HFFc6 (cell line): ENCODE measurements at places on chromosomes 7 and 10. TPM values are rescaled to one million over a fixed set of nuclear protein-coding genes. Genes with fewer than 3 reads are reported as not detected.

Gene TFR2
- 0.57 to 0.95 TPM in 2 of 3 replicates, not detected in the other for total RNA-seq

Gene GPR146
- total RNA-seq = 0.53 to 1.4 TPM (median 0.72 TPM) in 3 replicates

DNA sequence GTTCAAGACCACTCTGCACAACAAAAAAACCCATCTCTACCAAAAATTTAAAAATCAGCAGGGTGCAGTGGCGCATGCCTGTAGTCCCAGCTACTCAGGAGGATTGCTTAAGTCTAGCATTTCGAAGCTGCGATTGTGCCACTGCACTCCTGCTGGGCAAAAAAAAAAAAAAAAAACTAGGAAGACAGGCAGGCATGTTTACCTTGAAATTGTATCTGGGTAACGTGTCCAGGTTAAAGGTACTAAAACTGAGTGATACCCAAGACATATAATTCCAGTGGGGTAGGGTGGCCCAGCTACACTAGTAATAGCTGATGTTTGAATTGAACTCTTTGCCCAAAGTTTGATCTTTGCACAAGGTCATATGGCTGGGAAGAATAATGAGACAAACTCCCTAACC is 16.2 kb downstream of the GHITM start:
- H3K36me3 ChIP-seq = peaks cover 6% of the 10 kb centered on the region
- no peak for DNase-seq
- no peaks in the 10 kb centered on the region for H3K4me1 ChIP-seq
- H3K4me3 ChIP-seq = no peak overlapping the region
- H3K27me3 ChIP-seq = peaks cover 2% of the 10 kb centered on the region

- no peak overlapping the region; the same call in 1 of the 2 replicates for H3K27ac ChIP-seq
- DNase-seq = no peak
- no peak overlapping the region for H3K4me3 ChIP-seq
- no peaks in the 10 kb centered on the region; the same call in 1 of the 2 replicates for H3K27me3 ChIP-seq
- peaks cover 51% of the 10 kb centered on the region for H3K4me1 ChIP-seq
Observed at GRCh38 chr7:92685136-92686042, 95.2 kb upstream of the FAM133B start.

- peaks cover 18% of the 10 kb centered on the region for H3K27me3 ChIP-seq
- H3K36me3 ChIP-seq = no peaks in the 10 kb centered on the region
- no peak overlapping the region for H3K27ac ChIP-seq
- H3K4me3 ChIP-seq = no peak overlapping the region
Observed at GRCh38 chr10:28954211-28954610, 276.9 kb downstream of the BAMBI start.

Gene SH2D4B
- not detected in 2 replicates for total RNA-seq

DNA sequence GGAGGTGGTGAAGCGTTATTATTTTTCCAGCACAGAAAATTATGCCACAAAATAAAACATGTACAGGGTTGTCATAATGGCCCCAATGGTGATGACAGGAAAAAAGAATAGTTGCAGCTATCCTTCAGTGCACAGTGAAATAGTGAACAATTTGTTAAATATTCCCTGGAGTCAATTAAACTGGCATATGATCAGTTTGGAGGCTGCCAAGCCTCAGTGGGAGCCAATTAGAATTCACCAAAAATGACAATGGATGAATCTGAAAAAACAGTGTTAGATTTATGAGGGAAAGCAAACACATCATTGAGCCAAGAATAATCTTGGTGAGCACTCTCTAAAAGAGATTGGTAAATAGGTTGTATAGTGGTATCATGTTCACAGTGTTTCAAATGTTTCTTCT is 146.3 kb downstream of the OTUD1 start:
- H3K27ac ChIP-seq = no peak overlapping the region
- no peak overlapping the region for H3K4me3 ChIP-seq
- H3K27me3 ChIP-seq = no peaks in the 10 kb centered on the region
- H3K36me3 ChIP-seq = no peaks in the 10 kb centered on the region
- DNase-seq = no peak
- no peaks in the 10 kb centered on the region for H3K4me1 ChIP-seq

- H3K4me3 ChIP-seq = no peak overlapping the region
- no peaks in the 10 kb centered on the region for H3K4me1 ChIP-seq
- no peaks in the 10 kb centered on the region; the same call in 1 of the 2 replicates for H3K27me3 ChIP-seq
- no peak for DNase-seq
Observed at GRCh38 chr10:21010615-21011014, 113.5 kb upstream of the NEBL start.

DNA sequence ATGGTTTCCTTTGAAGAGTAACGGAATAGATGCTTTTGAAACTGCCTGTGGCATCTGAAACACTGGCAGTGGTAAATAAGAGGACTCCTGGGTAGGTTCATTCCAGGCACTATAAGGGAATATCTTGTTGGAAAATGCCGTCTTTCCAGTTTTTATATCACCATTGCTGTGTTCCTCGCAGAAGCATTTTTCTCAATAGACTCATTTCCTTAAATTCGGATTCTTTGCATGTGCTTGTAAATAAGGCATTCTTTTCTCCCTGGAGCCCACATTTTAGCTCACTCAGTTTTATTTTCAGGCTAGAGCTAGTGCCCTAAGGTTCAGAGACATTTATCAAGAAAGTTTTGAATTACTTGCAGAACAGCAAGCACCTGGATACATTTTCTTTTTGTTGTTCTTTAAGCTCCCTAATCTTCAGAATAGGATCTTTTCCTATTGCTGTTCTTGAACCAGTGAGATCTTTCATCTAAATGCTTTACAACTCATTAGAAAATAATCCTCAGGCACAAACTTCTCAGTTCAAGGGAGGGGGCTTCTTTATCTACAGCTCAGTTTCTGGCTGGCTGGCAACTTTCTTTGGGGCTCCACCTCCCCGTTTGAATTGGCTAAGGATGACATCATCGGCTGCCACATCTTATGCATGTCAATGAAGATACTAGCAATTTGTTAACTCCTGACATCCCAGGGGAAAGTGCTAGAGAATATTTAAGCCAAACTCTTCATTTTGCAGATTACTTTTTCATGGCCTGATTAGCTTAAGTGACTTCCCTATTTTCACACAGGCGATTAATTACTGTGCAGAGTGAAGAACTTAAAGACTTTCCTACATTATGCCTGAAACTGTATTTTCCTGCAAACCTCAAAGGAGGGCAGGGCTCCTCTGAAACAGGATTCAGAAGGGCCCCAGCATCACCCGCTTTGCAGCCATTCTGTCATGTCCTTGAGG is 133.7 kb upstream of the RSU1 start:
- peak overlapping the region; percentile 93 for H3K27ac ChIP-seq
- peak overlapping the region; percentile 86 for H3K4me3 ChIP-seq
- H3K36me3 ChIP-seq = no peaks in the 10 kb centered on the region; the same call in 1 of the 2 replicates
- H3K4me1 ChIP-seq = peaks cover 60% of the 10 kb centered on the region
- no peaks in the 10 kb centered on the region for H3K27me3 ChIP-seq

Gene CHN2
- not detected in 3 replicates for total RNA-seq

- DNase-seq = no peak
- peaks cover 57% of the 10 kb centered on the region for H3K27me3 ChIP-seq
- H3K27ac ChIP-seq = no peak overlapping the region
- H3K4me1 ChIP-seq = no peaks in the 10 kb centered on the region
- H3K36me3 ChIP-seq = no peaks in the 10 kb centered on the region
Observed at GRCh38 chr10:100816671-100817070, 71.3 kb downstream of the PAX2 start.

DNA sequence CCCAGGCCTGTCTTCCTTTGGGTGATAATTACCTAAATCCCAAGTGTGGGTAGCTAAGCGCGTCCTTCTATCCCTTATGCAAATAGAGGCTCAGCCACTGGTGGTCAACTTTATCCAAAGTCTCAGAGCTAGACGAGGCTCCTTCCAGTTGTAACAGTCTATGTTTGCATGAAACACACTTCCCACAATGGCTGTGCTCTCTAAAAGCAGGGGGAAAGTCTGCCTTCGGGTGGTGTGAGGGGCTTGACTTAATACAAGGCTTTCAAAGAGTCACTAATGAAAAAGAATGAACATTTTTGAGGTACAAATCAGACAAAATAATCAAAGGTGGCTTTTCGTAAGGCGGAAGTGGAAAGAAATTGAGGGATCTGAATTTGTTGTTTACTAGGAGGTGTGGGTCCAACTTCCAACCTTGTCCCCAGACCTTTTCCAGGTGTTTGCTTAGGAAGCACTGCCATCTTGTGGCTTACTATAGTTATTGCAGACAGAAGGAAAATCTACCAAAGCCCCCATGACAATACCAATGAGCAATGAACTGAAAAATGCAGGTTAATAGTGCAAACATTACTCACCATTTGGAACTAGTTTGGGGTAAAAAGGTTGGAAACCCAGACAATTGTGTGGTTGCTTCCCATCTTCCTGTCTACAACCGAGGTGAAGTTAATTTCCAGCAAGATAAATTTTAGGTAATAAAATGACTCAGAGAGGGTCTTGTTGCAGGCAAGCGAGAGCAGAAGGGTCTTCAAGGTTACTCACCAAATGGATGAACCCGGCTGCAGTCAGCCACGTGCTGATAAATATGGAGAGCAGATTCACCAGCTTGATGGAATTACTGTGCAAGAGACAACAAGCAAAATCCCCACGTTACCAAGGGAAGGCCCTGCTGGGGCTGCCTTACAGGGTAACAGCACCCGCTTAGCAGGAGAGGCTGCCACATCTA is 525.7 kb downstream of the KCNMA1 start:
- H3K4me1 ChIP-seq = peaks cover 29% of the 10 kb centered on the region
- H3K4me3 ChIP-seq = peak overlapping the region; percentile 35; the same call in 1 of the 2 replicates
- DNase-seq = peak; percentile 80
- H3K27me3 ChIP-seq = peaks cover 3% of the 10 kb centered on the region
- peak overlapping the region; percentile 77 for H3K27ac ChIP-seq

Gene AKR1C1
- total RNA-seq = 2.6 to 7.0 TPM (median 5.7 TPM) in 3 replicates

Gene DPYSL4
- 0.17 to 2.6 TPM (median 2.1 TPM) in 3 replicates for total RNA-seq

DNA sequence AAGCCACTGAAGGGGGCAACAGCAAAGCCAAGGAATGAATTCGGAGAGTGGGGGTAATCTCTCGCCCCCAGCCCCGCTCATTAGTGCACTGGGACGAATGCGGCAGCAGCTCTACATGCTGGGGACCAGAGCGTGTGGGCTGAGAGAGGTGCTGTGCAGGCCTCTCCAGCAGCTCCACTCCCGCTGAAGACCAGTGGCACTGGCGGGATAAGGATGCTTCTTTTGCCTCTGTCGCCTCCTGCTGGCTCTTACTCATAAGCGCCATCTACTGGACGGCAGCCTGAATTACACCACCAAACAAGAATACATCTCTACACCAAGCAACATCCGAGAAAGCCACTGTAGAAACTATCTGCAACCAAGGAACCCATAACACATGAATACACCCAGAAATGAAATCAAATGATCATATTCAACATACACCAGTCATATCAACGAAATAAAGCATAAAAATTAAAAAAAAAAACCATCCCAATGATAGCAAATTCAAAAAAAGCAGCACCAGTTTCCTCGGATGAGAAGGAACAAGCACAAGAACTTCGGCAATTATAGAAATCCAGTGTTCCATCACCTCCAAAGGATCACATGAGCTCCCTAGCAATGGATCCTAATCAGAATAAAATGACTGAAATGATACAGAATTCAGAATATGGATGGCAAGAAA is 79.0 kb upstream of the TMEM168 start:
- no peak overlapping the region for H3K4me3 ChIP-seq
- H3K27ac ChIP-seq = no peak overlapping the region
- no peaks in the 10 kb centered on the region for H3K27me3 ChIP-seq
- H3K4me1 ChIP-seq = peaks cover 28% of the 10 kb centered on the region
- DNase-seq = peak; percentile 10

Gene SPDYE11
- not detected in 3 replicates for total RNA-seq

- H3K36me3 ChIP-seq = peaks cover 14% of the 10 kb centered on the region
- H3K27ac ChIP-seq = no peak overlapping the region
- DNase-seq = no peak
- peaks cover 45% of the 10 kb centered on the region for H3K4me1 ChIP-seq
Observed at GRCh38 chr10:112988839-112989406, 38.9 kb downstream of the TCF7L2 start.
